ENCODE measurements at places on chromosomes 1 and 21. TPM values are rescaled to one million over a fixed set of nuclear protein-coding genes. Genes with fewer than 3 reads are reported as not detected.

The TEX38 gene
- not detected for total RNA-seq

The FNDC10 gene
- 4.2 TPM for total RNA-seq

The B3GALT2 gene
- 0.80 TPM for total RNA-seq

The HOOK1 gene
- total RNA-seq = 42.4 TPM

The FMN2 gene
- total RNA-seq = 3.0 TPM

The AIRE gene
- 0.11 TPM for total RNA-seq

The RHD gene
- not detected for total RNA-seq

The TIE1 gene
- total RNA-seq = 7.6 TPM

The LCE2C gene
- total RNA-seq = not detected

The ZSWIM5 gene
- total RNA-seq = 9.0 TPM

The ETV3L gene
- not detected for total RNA-seq

The CLCA4 gene
- 426 TPM for total RNA-seq

The CACNA1S gene
- total RNA-seq = not detected

The HSD3B1 gene
- total RNA-seq = not detected

The RPL5 gene
- 786 TPM for total RNA-seq

The H3-3A gene
- 810 TPM for total RNA-seq

The PTGER3 gene
- total RNA-seq = 3.7 TPM

The TNFSF4 gene
- 1.1 TPM for total RNA-seq

The IPO9 gene
- total RNA-seq = 22.9 TPM

The CFH gene
- total RNA-seq = 15.4 TPM

The DR1 gene
- 64.6 TPM for total RNA-seq

The LCE6A gene
- not detected for total RNA-seq

The FAAH gene
- 70.0 TPM for total RNA-seq

The INAVA gene
- 127 TPM for total RNA-seq

The TFF2 gene
- 2.5 TPM for total RNA-seq

The KCND3 gene
- total RNA-seq = 3.5 TPM

The RRAGC gene
- 14.7 TPM for total RNA-seq

The LORICRIN gene
- total RNA-seq = not detected

The TFF3 gene
- 4,154 TPM for total RNA-seq

The NUF2 gene
- 6.8 TPM for total RNA-seq

The PIGV gene
- 16.8 TPM for total RNA-seq

The IFI44L gene
- total RNA-seq = 2.1 TPM

The ERVH48-1 gene
- total RNA-seq = not detected

The FLVCR1 gene
- total RNA-seq = 8.8 TPM

The CLCA2 gene
- 1.2 TPM for total RNA-seq

The ADAMTS4 gene
- total RNA-seq = 14.0 TPM

The MRPL55 gene
- 60.7 TPM for total RNA-seq

The TLCD4 gene
- 46.0 TPM for total RNA-seq

The LCE3E gene
- not detected for total RNA-seq

The AGO3 gene
- total RNA-seq = 21.4 TPM

The TFF1 gene
- total RNA-seq = 916 TPM

The LCE2B gene
- total RNA-seq = not detected

The RAB13 gene
- 62.7 TPM for total RNA-seq

The CXADR gene
- total RNA-seq = 41.4 TPM

The SLC25A34 gene
- total RNA-seq = 3.2 TPM

The C1QC gene
- 45.4 TPM for total RNA-seq

The VAMP4 gene
- total RNA-seq = 12.4 TPM

The RAB3B gene
- 6.0 TPM for total RNA-seq

The LRRC3 gene
- total RNA-seq = 2.7 TPM

Measured in colonic mucosa (tissue), 4 donors.